ENCODE measurements at places on chromosomes 3 and 15. TPM values are rescaled to one million over a fixed set of nuclear protein-coding genes. Genes with fewer than 3 reads are reported as not detected.

DNA sequence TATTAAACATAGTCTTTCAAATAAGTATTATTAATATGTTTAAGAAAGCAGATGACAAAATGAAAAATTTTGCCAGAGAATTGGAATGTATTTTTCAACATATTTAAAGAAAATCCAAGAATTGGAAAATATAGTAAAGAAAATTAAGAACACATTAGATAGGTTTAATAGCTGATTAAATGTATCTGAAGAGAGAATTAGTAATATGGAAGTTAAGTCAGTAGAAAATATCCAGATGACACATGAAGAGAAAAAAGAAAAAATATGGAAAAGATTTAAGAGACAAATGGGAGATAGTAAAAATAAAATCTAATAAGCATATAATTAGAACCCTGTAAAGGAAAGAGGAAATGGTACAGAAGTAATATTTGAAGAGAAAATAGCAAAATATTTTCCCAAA is 18.0 kb upstream of the POMGNT2 start:
- no peak for DNase-seq

The FSIP1 gene
- 0.07 TPM for total RNA-seq

- no peak for DNase-seq
Measured at GRCh38 chr3:7640787-7641186, 779.9 kb downstream of the GRM7 start.

DNA sequence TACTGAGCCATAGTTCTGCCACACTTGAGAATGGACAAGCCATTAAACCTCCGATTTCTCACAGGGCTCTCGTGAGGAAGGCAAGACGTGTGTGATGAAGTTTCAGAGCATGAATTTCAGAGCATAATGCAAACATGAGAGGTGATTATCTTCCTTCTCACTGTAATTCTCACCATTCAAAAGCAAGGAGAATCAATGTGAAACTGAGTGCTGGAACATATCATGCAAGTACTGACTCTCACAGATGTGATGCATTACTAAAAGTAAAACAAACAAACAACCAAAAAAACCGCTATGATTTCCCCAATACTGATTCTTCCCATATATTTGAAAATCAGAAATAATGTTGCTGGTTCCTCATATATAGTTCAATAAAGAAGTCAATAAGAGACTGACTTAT is 23.7 kb downstream of the P3H2 start:
- DNase-seq = no peak

DNA sequence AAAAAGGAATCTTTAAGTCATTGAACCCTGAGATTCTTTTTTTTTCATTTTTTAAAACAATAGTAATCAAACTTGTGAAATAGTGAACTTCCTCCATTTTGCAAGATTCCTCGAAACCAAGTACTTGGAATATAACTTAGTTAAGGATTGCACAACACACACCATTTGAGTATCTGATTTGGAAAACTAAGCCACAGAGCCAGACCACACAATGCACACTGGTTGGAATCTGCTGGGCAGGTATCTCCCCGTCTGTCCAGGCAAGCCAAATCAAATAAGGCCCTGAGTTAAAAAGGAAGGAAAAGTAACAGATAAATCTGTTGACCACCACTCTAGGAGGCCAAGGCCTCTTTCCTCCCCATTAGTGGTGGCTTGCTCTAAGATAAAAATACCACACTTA is 177.5 kb upstream of the ICE2 start:
- no peak for DNase-seq

GRCh38 chr3:3134750-3135448 is 8.2 kb downstream of the TRNT1 start:
- DNase-seq = no peak

The CMTM7 gene
- total RNA-seq = 5.0 TPM

DNA sequence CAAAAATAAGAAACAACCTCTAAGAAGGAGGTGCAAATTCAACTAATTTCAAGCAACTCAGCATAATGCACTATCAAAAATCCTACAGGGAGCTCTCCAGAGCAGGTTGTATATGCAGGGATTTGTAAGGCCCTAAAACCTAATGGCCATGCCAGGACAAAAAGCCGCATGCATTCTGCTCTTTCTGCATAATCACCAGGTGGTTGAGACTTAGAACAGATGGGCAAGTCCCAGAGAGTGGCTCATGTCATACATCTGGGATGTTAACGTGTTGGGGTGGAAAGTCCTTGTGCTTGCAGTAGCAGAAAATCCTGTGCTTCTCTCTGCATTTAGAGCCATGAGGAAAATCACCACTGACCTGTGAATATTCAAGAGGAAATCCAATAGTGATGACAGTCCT is 1002.9 kb downstream of the AGBL1 start:
- no peak for DNase-seq

The CIB2 gene
- total RNA-seq = 1.3 TPM

The TRH gene
- total RNA-seq = not detected
